ENCODE measurements at places on chromosomes 16 and 17.

- peak; percentile 67 for DNase-seq
Observed at GRCh38 chr16:66474750-66475199, 47.7 kb downstream of the BEAN1 start.

DNA sequence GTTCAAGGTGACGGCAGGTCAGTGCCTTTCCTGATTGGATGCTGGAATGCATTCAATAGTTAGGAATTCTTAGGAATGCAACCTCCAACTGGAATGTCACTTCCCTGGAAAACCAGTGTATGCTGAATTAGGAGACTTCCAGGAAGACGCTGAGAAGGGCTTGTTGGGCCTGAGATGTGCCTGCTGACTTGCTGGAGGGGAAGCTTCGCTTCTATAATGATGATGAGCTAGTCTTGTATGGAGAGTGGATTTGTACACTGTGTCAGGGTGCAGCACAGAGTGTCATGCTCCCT is 45.6 kb downstream of the SMPD3 start:
- DNase-seq, result no peak

DNA sequence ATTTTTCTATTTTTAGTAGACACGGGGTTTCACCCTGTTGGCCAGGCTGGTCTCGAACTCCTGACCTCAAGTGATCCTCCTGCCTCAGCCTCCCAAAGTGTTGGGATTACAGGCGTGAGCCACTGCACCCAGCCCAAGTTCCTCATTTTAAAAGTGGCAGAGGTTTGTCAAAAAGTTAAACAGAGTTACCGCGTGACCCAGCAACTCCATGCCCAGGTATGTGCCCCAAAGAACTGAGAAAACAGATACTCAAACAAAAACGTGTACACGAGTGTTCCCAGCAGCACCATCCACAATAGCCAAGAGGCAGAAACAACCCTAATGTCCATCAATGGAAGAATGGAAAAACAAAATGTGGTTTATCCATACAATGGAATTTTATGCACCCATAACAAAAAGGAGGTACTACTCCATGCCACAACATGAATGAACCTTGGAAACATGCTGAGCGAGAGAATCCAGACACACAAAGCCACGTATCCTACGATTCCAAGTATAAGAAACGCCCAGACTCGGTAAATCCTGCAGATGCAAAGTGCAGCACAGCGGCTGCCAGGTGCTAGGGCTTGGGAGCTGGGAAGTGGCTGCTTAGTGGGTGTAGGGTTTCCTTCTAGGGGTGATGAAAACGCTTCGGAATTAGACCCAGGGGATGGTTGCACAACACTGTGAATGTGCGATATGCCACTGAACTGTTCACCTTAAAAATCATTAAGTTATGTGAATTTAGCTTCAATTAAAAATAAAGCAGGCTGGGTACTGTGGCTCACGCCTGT is 24.8 kb downstream of the ADCY9 start:
- DNase-seq, result no peak

DNA sequence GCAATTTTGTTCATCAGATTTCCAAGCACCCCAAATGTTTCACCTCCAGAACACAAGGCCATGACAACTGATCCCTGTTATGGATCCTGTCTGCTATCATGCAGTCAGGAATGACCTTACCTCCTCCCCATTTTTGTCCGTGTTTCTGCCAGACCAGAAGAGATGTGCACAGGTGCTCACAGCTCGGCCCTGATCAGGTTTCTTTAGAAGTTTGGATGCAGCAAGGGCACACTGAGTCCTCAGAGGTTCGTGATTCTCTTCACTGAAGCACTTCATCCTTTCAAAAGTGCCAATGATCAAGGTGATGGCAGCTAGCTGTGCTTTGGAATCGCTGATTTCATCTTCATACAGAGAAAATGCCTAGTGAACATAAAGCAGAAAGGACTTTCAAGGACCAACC is 26.9 kb downstream of the VPS35 start:
- no peak for DNase-seq

DNA sequence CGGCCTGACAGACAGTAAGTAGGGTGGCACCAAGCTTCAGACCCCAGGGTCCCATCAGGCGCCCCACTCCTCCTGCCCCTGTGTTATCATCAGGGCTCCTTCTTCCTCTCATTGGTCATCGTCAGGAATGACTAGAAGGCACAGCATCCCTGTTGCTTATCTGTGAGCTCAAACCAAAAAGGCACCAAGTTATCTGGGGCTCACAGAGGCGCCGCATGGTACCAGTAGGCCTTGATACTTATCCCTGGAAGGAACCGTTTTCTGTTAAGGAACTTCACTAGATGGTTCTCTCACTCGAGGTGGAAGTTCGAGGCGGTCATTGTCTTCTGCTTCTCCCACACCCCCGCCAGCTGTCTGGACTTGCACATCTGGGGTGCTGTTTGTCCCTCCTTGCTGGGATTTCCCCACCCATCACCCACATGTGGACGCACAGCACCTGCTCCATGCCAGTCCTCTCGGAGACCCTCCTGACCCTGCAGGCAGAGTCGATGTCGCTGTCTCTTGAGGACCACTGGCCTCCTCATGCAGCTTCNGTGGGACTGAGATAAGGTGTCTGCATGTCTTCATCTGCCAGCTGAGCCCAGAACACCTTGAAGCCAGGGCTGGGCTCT is 52.1 kb downstream of the METRNL start:
- no peak for DNase-seq

GRCh38 chr16:52863000-52863399 is 189.7 kb downstream of the CHD9NB start:
- DNase-seq, result no peak

GRCh38 chr17:68470961-68471360 is 13.7 kb upstream of the WIPI1 start:
- no peak for DNase-seq

- peak; percentile 42 for DNase-seq
Observed at GRCh38 chr17:78324391-78325075, 35.3 kb downstream of the SOCS3 start.

GRCh38 chr16:54652201-54652770 is 278.4 kb upstream of the IRX5 start:
- DNase-seq, result no peak

DNA sequence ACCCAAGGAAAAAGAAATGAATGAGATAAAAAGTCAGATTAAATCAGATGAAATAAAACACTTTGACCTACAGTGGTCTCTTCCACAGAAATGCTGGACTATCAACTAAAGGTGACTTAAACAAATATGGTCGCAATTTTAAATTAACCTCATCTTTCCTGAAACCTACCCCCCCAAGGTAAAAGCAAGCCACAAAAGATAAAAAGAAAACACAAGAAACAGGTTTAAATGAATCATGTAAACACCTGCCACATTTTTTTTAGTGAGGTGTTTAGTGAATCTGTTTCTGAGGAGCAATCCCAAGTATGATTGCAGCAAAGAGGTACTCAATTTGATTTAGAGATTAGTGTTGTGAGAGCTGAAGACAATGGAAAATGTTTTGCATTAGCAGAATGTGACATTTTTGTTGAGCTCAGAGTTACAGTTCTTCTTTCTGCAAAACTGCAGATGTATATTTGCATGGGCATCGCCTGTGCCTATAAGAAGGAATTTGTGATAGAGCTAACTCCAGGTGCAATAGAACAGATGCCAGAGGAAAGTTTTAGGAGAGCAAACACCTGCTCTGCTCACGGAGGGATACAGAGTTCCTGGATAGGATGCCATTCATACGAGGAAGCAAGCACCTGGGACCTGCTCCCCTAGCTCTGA is 3.4 kb upstream of the MMD start:
- DNase-seq, result no peak

- DNase-seq, result no peak
Observed at GRCh38 chr17:10116267-10116666, 82.1 kb downstream of the GAS7 start.

- DNase-seq, result no peak
Observed at GRCh38 chr16:27084307-27085028, 17.7 kb downstream of the C16orf82 start.

DNA sequence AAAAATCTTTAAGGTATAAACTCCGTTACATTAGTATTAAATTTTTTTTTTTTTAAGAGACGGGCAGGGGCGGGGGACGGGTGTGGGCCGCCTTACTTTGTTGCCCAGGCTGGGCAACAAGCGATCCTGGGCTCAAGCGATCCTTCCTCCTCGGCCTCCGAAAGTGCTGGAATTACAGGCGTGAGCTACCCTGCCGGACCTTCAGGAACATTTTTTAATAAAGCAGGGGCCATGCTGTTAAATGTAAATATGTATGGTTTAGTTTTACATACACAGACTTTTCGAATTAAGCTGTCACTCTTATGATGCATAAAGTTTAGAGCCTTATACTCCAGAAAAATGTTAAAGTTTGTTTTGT is 2.4 kb downstream of the PPM1D start:
- DNase-seq, result no peak

DNA sequence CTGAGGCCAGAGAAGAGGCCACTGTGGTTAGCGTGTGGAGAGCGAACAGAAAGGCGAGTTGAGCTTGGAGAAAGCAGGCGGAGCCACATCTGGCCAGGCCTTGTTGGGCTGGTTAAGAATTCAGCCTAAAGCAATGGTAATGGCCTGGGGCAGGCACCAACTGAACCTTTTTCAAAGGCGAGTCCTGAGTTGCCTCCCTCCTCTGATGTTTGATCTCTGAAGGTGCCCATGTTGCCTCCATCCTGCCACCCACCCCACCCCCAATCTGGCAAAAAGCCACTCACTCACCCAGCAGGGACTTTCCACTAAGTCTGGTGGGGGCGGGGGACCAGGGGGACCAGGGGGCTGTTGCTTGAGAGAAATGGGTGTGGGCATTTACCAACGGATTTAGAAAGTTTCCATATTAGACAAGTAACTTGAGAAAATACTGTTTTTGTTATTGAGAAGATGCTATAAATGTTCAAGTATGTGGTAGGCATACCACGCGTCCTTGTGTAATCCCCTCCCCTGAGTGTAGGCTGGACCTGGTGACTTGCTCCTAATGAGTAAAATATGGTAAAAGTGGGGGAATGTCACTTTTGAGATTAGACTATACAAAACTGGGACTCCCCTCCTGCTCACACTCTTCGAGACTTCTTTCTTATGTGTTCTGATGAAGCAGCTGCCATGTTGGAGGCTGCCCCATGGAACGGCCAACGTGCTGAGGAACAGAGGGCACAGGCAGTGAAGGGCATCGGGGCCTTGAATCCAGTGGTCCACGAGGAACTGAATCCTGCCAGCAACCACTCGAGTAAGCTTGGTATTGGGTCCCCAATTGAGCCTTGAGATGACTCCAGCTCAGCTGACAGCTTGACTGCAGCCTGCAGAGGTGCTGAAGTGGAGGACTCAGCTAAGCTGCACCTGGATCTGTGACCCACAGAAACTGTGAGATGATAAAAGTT is 29.9 kb upstream of the TNS4 start:
- DNase-seq, result no peak

- DNase-seq, result no peak
Observed at GRCh38 chr16:19346335-19346922, 60.9 kb downstream of the CLEC19A start.

DNA sequence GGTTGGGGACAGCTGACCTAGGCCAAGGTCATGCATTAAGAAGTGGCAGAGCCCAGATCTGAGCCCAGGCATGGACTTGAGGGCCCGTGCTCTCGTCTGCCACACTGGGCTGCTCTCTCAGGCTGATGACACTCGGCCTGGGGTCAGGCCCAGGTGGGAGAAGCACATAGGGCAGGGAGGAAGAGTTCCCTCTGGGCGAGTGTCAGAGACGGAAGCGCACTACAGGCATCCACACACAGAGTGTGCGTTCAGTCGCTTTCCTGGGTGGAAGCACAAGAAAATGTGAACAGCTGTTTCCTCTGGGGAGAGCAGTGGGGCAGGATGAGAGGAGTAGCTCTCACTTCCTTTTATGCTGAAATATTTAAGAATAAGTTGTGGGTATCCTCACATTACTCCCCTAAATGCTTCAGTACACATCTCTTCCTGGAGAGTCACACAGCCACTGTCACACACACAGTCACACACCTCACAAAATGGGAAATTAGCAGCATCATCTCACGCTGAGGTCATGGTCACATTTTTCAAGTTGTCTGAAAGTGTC is 59.7 kb downstream of the B9D1 start:
- DNase-seq, result no peak

DNA sequence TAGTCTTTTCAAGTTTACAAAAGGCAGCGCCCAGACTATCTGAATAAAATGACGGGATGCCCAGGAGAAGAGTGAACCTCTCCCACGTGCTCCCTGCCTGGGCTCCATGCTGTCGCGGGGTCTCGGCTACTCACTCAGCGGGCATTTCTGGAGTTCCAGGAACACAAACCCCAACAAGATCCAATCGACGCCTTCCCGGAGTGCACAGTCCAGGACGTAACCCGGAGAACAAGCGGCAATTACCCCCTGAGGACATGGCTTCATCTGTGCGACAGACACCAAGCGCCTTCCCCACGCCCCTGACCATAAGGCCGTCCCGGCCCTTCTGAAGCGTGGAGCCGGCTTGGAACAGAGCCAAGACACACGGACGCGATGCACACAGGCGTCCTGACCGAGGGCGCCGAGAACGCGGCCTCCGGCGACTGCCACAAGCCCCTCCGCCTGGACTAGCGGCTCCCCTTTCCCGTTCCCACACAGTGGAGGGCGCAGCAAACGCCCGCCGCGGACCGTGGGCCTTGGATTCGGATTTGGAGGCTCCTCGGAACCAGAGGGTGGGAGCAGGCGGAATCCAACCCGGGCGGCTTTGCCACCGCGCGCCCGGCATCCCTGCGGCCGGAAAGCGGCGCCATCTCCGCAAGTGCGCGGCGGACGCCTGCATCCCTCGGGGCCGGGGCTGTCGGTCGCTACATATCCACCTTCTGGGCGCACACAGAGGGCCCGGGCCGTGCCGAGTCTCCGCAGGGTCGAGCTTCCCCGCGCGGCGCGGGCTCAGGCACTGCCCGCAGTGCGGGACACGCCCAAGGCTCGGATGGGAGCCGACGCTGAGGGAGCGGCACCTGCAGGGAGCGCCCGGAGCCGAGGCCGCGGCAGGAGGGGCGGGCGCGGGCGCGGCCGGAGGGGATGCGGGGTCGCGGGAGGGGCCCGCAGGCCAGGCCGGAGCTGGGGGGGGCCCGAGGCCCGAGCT is 725 bp downstream of the ABCA3 start:
- peak; percentile 26 for DNase-seq

- no peak for DNase-seq
Observed at GRCh38 chr17:81500047-81500446, 12.6 kb downstream of the ACTG1 start.

- no peak for DNase-seq
Observed at GRCh38 chr17:57092171-57092570, 7.1 kb downstream of the AKAP1 start.

DNA sequence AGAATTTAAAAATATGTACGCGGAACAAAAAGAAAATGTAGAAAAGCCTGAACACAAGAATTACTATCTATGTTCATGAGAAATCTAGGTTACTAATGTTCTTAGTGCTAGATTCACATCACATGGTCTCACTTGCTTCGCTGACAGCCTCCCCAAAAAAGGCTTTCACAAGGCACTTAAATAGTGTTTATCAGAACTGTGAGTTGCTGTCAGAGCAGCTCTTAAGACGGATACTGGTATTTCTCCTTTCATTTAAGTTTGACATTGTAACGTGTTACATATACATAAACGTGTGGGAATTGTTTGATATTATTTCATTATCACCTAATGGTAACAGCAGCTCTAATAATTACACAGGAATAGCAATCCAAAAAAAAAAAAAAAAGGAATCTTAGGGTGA is 150.9 kb downstream of the CDH8 start:
- DNase-seq, result no peak

GRCh38 chr17:31321481-31321880 is at the start of gene EVI2A:
EVI2A (minus strand) TSS chr17:31321622; CDS start chr17:31319013, 2,609 bp downstream.
- DNase-seq, result peak; percentile 64
